ENCODE measurements at places on chromosomes 1 and 21. TPM values are rescaled to one million over a fixed set of nuclear protein-coding genes. Genes with fewer than 3 reads are reported as not detected.
A peak's percentile ranks its signal among the peaks of the same experiment; 100 is the strongest.

- no peak for DNase-seq
Observed at GRCh38 chr1:44408212-44408582, 3.1 kb downstream of the RNF220 start.

GRCh38 chr1:25435397-25436108, 4.9 kb downstream of the MACO1 start:
- DNase-seq: no peak

DNA sequence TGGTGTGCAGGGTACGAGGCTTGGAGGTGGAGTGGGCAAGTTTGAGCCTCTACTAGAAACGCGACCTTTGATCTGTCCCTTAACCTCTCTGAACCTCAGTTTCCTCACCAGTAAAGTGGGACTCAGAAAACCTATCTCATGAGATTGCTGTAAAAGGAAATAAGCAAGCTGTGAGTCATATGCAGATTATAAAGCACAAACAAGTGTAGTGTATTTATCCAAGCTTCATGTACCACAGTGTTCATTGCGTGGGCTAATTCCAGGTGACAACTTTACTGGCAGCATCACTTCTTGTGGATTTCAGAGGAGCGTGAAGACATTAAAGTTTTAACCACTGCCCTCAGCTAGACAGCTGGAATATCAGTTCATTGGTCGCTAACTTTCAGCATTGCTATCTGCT, 44.4 kb downstream of the ZNF697 start:
- DNase-seq: peak; percentile 9

GRCh38 chr1:152626744-152627143, 3.8 kb upstream of the LCE3A start:
- no peak for DNase-seq

- no peak for DNase-seq
Observed at GRCh38 chr1:47537268-47537667, 99.4 kb downstream of the FOXD2 start.

GRCh38 chr1:226353698-226354525, 44.9 kb upstream of the LIN9 start:
- no peak for DNase-seq

DNA sequence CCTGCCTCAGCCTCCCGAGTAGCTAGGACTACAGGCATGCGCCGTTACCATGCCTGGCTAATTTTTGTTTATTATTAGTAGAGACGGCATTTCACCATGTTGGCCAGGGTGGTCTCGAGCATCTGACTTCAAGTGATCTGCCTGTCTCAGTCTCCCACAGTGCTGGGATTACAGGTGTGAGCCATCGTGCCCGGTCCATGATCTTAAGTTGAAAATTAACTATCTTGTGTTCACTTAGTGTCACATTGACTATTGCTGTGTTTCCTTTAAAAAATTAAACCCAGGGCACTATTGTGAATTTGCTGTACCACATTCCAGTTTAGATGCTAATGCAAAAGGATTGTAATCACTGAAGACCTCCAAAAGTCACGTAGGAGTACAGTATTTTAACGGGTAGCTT, 14.1 kb downstream of the CMPK1 start:
- no peak for DNase-seq

DNA sequence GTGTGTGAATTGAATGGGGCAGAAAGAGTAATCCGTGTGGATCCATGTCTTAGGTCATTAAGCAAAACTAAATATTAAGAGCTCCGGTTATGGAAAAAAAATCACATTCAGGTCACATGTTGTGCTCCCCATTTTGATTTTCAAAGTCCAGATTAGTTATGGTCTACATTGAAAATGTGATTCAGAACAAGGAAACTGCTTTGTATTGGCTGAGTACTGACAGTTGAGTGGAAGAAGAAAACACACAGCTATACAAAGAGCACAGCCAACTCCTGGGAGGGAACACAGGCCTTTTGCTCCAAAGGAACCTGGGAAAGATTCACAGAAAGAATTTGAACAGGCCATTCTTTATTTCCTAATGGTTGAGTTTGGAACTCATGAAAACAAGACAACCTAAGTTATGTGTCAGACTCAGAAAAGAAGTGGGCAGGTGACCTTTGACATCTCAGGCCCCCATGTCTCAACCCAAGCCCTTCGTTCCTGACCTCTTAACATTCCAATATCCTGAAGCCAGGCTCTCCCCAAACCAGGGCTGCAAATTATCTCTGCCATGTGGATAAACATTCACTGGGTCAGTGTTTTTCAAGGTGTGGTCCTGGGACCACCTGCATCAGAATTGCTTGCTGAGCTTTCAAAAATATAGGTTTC, 159.3 kb upstream of the LMO4 start:
- no peak for DNase-seq

GRCh38 chr1:159068886-159069285, 7.7 kb downstream of the AIM2 start:
- DNase-seq: no peak

DNA sequence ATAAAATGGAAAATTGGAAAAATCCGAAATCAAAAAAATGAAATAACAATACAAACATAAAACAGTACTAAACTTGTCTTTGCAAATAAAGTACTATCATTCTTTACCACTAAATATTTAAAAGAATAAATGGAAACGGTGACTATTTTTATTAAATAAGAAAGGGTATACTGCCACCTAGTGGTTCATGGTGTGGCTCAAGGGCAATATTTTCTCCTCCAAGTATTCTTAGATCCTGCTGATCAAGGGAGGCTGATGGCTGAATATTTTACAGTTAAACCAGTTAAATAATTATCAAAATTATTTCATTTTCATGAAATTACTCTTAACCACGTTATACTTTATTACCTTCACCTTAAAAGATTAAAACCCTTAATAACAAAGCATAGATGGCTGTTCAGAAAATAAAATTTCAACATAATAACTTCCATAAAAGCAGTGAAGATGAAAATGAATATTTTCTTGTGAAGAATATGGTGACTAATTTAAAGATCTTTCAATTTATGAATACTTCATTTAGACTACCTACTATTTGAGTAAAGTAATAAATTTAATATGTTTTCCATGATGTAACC, 1793.9 kb downstream of the NCAM2 start:
- DNase-seq: no peak

The LRRC38 gene
- 3.0 TPM for total RNA-seq

The IFT25 gene
- 19.2 TPM for total RNA-seq
